ENCODE measurements at places on chromosomes 11 and 22.

DNA sequence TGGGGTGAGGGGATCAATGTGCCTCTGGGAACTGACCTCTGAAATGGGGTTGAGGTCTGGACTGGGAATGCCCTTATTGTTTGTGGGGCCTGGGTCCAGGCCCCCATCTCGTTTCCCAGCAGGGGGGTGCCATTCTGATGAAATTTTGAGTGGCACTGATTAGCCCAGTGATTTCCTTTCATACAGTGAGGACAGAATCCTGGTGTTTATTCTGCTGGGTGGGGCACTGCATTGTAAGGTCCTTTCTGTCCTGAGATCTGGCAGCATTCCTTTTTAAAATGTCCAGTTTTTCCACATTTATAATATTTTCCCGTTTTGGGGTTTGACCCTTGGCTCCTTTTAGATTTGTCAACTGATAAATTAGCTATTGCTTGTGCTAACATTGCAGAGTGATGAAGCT, 27.1 kb downstream of the OR10A6 start:
- no peak for DNase-seq

- DNase-seq: no peak
These were observed 24.5 kb downstream of the RPUSD4 start for GRCh38 chr11:126186708-126187529.

DNA sequence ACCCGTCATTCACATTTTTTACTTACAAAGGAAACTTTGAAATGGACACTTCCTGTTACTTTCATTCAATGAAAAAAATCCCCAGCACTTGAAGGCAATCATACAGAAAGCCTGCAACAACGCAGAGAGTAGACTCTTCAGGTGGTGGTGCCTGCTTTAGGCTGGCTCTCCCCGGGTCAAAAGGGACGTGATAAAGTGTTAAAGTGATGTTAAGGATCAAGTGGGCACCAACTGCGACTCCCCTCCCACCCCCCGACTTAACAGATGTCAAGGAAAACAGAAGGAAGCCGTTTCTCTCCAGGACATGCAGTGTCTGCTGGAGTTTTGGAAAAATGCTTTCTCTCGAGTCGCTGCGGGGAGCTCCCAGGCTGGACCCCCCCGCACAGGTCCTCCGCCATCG, 414 bp upstream of the PNPLA3 start:
- no peak for DNase-seq

GRCh38 chr22:48981371-48982061, 846.2 kb downstream of the BRD1 start:
- DNase-seq: no peak

- DNase-seq: no peak
These were observed 6.0 kb upstream of the MALAT1 start for GRCh38 chr11:65492637-65493366.

GRCh38 chr11:2313051-2313951, 11.5 kb downstream of the TSPAN32 start:
- no peak for DNase-seq

GRCh38 chr11:120536797-120537169, 25.2 kb downstream of the GRIK4 start:
- DNase-seq: no peak

- no peak for DNase-seq
These were observed 106.7 kb downstream of the ETS1 start for GRCh38 chr11:128480665-128481064.

GRCh38 chr11:66417000-66417399, 3.8 kb upstream of the NPAS4 start:
- DNase-seq: no peak

GRCh38 chr11:69882270-69882608, 63.0 kb upstream of the FGF3 start:
- no peak for DNase-seq

- no peak for DNase-seq
These were observed 57.2 kb downstream of the CCDC83 start for GRCh38 chr11:85912414-85912813.

- DNase-seq: no peak
These were observed 557.2 kb downstream of the BUD13 start for GRCh38 chr11:116215471-116216113.

DNA sequence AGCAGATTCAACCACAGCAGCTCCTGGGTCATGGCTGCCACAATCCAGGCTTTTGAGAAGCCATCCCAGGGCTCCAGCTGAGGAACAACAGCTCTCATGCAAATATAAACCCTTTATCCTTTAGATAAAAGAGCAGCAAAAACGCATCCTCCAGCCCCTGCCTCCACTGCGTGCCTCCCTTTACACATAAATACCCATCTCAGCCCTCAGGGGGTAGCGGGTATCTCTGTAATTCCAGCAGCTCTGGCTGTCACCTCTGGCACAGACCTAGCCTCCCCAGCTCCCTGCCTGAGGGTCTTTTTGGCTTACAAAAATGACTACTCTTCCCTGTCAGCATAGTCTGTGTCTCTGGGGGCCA, 21.6 kb downstream of the LMO1 start:
- no peak for DNase-seq

DNA sequence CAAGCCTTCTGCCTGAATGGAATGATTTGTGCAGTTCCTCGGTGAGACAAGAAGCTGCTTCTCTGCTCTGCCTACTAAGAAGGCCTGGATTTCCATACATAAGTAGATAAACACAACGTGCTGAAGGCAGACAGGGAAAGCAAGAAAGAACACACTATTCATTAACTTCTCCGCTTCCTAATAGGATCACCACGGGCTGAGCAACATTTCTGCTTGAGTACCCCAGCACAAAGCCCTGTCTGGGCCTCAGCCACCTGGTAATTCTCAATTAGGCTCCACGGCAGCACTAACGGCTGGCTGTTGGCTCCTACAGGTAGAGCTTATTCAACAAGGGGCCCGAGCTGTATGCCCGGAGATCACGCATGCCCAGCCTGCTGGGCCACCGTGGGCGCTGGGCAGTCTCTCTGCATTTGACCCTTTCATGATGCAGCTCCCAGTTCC, 1156.6 kb downstream of the TBC1D22A start:
- DNase-seq: no peak

DNA sequence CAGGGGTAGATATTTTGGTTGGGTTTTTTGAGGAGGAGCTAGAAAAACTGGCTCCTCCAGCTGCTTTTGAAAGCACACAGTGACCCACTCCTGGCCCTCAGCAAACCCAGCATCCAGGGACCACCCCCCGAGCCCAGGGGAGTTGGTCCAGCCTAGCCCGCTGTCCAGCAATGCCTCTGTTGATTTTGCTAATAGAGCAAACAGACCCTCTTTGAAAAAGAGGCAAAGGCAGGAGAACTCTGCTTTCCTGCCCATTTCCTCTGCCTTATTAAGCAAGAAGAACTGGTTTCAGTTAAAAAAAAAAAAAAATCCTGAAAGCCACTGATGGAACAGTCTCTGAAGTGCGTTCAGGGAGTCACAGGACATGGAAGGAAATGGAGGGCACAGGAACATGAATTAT, 25.3 kb downstream of the ABTB2 start:
- DNase-seq: no peak

DNA sequence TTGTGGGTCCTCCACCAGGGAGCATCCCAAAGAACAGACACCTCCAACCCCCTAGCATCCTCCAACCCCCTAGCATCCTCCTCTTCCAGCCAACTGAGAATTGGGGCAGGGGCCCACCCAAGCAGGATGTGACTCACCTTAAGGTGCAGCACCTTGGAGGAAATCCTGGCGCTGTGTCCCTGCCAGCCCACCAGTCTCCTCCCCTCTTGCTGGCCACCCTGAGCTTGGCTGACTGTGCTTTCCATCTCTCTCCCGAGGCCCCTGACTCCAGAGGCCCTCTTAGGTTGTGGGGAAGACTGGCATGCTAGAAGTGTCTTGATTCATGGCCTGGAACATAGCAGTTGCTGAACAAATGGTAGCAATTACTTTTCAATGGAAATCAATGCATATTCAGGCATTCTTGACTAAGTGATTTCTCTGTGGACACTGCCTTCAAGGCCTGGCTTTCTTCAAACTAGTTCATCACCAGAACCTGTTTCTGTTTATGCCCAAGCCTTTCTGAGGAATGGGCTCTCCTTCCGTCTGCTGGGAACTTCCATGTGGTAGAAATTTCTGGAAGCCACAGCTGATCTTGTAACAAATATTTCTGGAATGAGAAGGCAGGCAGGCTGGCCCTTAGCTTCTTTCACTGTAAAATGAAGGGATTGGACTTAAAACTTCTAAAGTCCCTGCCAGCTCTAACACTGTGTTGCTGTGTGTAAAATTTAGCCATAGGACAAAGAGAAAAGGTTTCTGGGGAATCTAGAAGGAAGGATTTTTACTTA, 60.5 kb downstream of the CEP164 start:
- DNase-seq: no peak

DNA sequence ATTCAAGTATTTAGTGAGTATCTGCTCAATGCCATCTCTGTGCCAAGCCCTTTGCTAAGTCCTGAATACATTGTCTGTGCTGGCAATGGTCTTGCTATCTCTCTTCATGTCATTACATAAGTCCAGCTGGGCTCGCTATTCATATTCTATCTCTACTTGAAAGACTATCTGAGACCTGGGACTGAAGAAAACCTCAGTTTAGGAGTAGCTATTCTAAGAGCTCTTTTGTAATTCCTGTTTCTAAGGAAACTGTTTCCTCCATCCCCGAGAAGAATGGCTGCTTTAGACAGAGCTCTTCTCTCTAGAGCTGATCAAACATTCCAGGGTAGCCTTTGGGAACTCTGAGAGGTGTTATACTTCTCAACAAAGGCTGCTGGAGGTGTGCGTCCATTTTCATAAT, 33.0 kb downstream of the SLC17A6 start:
- DNase-seq: no peak

DNA sequence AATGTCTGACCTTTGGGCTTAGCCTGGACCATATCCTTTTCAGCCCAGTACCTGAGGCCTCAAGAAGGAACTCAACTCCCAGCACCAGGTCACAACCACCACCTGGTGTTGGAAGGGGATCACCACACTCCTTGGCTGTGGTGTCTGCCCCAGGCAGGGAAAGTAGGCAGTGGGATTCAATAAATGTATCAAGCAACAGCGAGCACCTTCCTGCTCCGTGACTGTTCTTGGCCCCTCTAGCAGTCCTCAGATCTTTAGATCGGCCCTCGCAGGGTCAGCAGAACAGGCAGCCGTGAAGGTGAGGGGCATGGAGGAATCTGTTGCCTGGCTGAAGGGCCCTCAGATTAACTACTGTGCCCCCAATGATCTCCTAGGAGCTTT, 15.9 kb downstream of the ARFGAP2 start:
- no peak for DNase-seq

DNA sequence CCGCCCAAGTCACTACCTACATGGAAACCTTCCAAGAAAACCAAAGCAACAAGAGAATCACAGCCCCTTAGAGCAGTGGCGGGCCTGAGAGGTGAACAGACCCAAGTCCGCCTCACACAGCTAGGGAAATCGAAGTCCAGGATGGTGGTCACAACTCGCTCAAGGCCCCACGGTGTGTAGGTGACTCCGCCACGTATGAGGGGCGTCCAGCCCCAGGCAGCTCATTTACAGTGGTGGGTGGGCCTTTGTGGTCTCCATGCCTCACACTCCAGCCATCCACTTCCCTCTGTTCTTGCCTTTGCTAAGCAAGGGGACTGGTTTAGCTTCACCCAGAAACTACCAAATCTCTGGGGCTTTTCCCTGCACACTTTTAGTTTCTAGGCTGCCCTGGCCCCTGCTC, 9.7 kb upstream of the TCF20 start:
- no peak for DNase-seq

DNA sequence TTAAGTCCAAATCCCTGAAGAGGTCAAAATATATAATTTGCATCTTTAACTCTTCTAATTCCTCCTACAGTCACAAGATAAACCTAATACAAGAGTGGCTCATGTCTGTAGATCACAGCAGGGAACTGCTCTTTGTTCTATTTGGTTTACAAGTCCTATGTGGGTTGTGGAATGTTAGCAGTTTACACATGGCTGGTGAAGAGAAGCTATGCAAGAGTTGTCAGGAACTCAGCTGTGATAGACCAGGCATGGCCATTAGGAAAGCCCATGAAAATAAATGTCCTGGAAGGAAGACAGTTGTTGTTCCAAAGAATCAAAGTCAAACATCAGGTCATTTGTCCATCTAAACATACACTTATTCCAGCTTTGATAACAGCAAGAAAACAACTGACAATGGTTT, 312.4 kb upstream of the PITPNB start:
- DNase-seq: no peak

DNA sequence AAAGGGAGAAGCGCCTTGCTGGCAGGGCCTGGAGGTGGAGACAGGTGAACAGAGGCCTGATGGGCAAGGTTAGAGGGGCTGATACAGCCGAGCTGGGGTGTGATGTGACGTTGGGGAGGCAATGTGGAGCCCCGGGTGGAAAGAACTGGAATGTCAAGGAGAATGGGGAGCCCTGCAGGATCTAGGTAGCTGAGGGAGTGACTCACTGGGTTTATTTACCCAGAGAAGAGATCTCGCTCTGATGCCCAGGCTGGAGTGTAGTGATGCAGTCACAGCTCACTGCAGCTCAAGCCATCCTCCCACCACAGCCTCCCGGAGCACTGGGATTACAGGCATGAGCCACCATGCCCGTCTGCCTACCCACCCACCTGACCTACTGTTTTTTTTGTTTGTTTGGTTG, 1.9 kb upstream of the CYB5R3 start:
- DNase-seq: no peak

- DNase-seq: no peak
These were observed 18.9 kb upstream of the CABP2 start for GRCh38 chr11:67542169-67542568.

DNA sequence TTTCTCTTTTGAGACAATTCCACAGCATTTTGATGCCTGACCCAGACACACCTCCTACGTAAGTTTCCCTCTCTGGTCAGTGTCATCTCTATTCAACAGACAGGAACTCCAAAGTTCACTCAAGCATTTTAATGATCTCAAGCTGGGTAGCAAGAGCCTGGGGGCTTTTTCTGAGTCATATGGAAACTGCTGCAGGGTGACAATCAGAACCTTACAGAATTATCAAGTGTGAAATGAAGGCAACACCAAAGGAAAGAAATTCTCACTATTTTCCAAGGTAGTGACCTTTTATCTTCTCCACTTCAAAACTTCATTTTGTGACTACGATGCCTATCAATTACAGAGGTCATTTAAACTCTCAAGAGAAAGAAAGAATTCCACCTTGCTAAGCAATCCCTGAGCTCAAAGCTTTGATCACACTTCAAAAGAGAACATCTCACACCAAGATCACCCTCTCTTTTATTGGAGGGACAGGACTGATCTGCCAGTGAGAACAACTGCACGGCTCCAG, 229.0 kb upstream of the ZC3H12C start:
- DNase-seq: no peak
